SJCRH30 (cell line): ENCODE measurements at places on chromosomes 11 and 22. TPM values are rescaled to one million over a fixed set of nuclear protein-coding genes. Genes with fewer than 3 reads are reported as not detected.

DNA sequence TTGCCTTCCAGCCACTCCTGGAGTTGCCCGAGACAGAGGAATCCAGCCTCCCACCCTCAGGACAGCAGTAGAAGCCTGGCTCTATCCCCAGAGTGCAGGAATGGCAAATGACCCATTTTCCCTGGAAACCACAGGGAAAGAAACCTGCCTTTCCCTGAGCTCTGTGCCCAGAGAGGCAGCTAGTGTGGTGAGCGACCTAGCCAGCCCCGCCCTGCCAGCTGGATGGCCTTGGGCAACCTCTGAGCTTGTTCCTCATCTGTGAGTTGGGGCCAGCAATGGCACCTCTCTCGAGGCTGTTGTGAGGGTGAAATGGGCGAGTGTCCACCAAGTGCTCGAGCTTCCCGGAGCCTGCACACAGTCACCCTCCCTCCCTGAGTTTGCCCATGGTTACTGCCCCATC, 3.7 kb downstream of the OMP start:
- no peak overlapping the region for H3K4me3 ChIP-seq
- H3K36me3 ChIP-seq, result no peaks in the 10 kb centered on the region
- H3K27ac ChIP-seq, result no peak overlapping the region

- H3K27me3 ChIP-seq, result no peaks in the 10 kb centered on the region
- no peak within 1 kb of the TSS for H3K27ac ChIP-seq
- DNase-seq, result no peak
- H3K36me3 ChIP-seq, result no peaks in the 10 kb centered on the region
Measured at GRCh38 chr11:129815596-129816461, at the start of gene TMEM45B. Gene TMEM45B (plus strand): TSS chr11:129815848. CDS start chr11:129852483, 36,635 bp downstream.

DNA sequence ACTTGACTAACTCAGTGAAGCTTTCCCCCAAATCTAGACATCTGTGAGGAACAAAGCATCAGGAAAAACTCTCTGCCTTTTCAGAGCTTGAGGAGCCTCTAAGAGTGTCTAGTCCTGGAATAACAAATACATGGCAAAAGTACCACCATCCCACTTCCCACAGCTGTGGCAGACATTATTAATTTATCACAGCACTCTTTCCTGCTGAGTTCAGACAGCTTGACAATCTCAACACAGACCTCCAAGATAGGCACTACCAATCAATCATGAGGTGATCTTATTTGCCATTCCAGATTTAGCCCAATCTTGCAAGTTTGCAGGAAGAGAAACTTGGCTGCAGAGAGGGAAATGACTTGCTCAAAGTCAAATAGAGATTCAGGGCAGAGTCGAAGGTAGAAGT, 202.8 kb downstream of the MN1 start:
- H3K27ac ChIP-seq, result no peak overlapping the region
- H3K4me3 ChIP-seq, result no peak overlapping the region
- no peaks in the 10 kb centered on the region for H3K27me3 ChIP-seq
- no peak for DNase-seq
- no peaks in the 10 kb centered on the region for H3K4me1 ChIP-seq

GRCh38 chr11:110339456-110340250, 43.2 kb upstream of the RDX start:
- no peaks in the 10 kb centered on the region for H3K27me3 ChIP-seq
- H3K4me3 ChIP-seq, result no peak overlapping the region
- no peaks in the 10 kb centered on the region; the same call in 1 of the 2 replicates for H3K4me1 ChIP-seq
- no peak overlapping the region for H3K27ac ChIP-seq
- DNase-seq, result no peak

GRCh38 chr22:24435861-24436371, 8.5 kb downstream of the ADORA2A start:
- peaks cover 66% of the 10 kb centered on the region for H3K4me1 ChIP-seq
- no peaks in the 10 kb centered on the region for H3K27me3 ChIP-seq
- H3K27ac ChIP-seq, result peak overlapping the region; percentile 38

GRCh38 chr11:112156956-112157766, 6.7 kb downstream of the IL18 start:
- peak; percentile 49 for DNase-seq
- no peak overlapping the region for H3K27ac ChIP-seq
- H3K4me1 ChIP-seq, result peaks cover 4% of the 10 kb centered on the region; the same call in 1 of the 2 replicates
- H3K4me3 ChIP-seq, result no peak overlapping the region

The ACTN3 gene
- total RNA-seq, result not detected in 2 replicates

The DDX17 gene
- total RNA-seq, result 302 and 356 TPM in 2 replicates

GRCh38 chr11:7314811-7315604, 63.3 kb downstream of the SYT9 start:
- H3K4me1 ChIP-seq, result no peaks in the 10 kb centered on the region
- no peaks in the 10 kb centered on the region for H3K36me3 ChIP-seq
- H3K4me3 ChIP-seq, result no peak overlapping the region
- no peaks in the 10 kb centered on the region for H3K27me3 ChIP-seq

GRCh38 chr11:34928268-34928959, 12.0 kb downstream of the PDHX start:
- peaks cover 3% of the 10 kb centered on the region; the same call in 1 of the 2 replicates for H3K4me1 ChIP-seq
- H3K27ac ChIP-seq, result no peak overlapping the region
- H3K27me3 ChIP-seq, result no peaks in the 10 kb centered on the region
- peaks cover 5% of the 10 kb centered on the region; the same call in 1 of the 2 replicates for H3K36me3 ChIP-seq
- H3K4me3 ChIP-seq, result no peak overlapping the region

The FIBIN gene
- 0.15 and 0.36 TPM in 2 replicates for total RNA-seq

- H3K27me3 ChIP-seq, result no peaks in the 10 kb centered on the region
- no peak overlapping the region for H3K27ac ChIP-seq
- H3K4me3 ChIP-seq, result no peak overlapping the region
- DNase-seq, result no peak
- H3K4me1 ChIP-seq, result peaks cover 11% of the 10 kb centered on the region; the same call in 1 of the 2 replicates
Measured at GRCh38 chr11:12193515-12194336, 83.3 kb downstream of the MICAL2 start.

DNA sequence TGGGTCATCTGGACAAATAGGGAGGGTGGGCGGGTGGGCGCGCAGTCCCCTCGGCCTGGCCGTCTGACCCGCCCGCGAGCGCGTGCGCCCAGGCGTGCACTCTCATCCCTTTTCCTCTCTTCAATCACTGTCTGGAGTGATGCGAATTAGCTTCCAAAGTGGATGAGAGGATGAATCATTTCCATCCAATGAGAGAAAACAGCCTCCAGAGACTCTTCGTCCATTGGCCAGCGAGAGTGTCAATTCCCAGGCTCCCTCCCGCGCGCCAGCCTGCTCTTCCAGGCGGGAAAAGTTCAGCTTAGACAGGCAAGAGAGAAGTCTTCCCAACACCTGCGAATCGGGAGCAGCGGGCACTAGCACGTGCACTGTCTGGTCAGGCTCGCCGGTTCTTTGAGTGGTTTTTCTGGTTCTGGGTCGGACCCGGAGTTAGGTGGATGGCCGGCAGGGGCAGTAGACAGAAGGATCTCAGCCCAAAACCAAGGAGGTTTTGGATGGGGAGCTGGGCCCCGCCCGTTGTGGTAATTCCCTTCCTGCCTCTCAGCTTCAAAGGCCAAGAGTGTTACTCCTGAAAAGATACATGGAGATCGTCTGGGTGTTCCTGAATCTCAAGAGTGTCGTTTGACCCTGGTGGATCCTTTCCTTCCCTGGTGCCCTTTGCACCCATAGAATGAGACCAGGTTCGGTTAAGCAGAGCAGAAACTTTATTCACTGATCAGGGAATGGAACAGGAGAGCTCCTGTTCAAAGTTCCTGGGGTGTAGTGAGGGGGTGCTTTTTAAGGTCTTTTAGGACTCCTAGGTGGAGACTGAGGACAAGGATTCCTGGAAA, 33.4 kb upstream of the GLYATL1 start:
- no peak overlapping the region for H3K27ac ChIP-seq
- no peak for DNase-seq
- no peaks in the 10 kb centered on the region for H3K27me3 ChIP-seq
- no peaks in the 10 kb centered on the region for H3K4me1 ChIP-seq
- H3K4me3 ChIP-seq, result no peak overlapping the region

The DLG2 gene
- total RNA-seq, result 5.3 and 12.1 TPM in 2 replicates

DNA sequence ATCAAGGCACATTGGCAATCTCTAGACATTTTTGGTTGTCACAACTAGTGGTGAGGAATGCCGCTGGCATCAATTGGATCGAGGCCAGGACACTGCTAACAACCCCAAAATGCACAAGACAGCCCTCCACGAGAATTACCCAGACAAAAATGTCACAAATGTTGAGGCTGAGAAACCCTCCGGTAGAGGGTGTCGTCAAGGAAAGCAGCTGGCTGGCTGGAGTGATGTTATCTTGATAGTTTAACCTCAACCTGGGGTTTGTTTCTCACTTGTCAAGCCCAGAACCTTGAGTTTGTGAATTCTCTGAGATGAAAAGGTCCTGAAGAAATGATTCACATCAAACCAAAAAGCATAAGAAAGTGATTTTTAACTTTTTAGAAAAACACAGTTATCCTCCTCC, 21.1 kb upstream of the TMPRSS13 start:
- no peaks in the 10 kb centered on the region for H3K36me3 ChIP-seq
- H3K4me1 ChIP-seq, result peaks cover 4% of the 10 kb centered on the region; the same call in 1 of the 2 replicates
- no peak for DNase-seq
- H3K27ac ChIP-seq, result no peak overlapping the region

- no peaks in the 10 kb centered on the region for H3K36me3 ChIP-seq
- H3K4me3 ChIP-seq, result no peak overlapping the region
- H3K4me1 ChIP-seq, result no peaks in the 10 kb centered on the region
- H3K27ac ChIP-seq, result no peak overlapping the region
- peaks cover 60% of the 10 kb centered on the region for H3K27me3 ChIP-seq
Measured at GRCh38 chr22:49393526-49393925, 434.1 kb downstream of the BRD1 start.

GRCh38 chr11:17985517-17985916, 27.3 kb downstream of the SERGEF start:
- H3K27ac ChIP-seq, result no peak overlapping the region
- H3K4me1 ChIP-seq, result no peaks in the 10 kb centered on the region
- no peak overlapping the region for H3K4me3 ChIP-seq
- DNase-seq, result no peak
- no peaks in the 10 kb centered on the region for H3K36me3 ChIP-seq

DNA sequence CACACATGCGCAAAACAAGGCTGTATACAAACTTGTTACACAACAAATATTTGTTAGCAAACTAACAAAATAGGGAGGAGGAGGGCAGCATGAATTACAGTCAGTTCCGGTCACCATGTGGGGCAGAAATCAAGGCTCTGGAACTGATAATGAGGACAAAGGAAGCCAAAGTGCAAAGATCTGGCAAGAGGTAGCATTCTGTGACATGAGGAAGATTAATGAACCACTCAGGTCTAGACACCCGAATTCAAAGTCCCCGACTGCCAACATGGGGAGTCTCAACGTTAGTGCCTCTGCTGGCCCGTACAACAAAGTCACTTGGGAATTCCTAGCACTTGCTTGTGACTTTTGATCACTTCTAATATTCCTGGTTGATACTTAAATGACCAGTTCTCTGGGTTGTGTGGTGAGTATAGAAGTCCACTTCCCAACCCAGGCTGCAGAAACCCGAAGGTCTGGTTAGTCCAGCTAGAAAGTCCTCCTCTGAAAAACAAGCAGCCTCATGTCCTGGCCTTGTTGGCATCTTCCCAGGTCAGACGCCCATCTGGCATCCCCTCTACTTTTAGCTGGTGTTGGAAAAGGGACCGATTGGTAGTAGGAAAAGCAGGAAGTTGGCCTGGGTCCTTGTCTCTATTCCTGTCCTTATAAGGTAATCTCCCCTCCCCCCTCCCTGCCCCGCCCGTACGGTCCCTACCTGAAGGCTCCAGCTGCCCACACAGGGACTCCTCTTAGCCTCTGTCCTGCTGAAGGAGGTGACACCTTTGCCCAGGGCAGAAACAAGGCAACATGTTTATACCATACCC, 1.6 kb downstream of the SUN2 start:
- H3K4me3 ChIP-seq, result peak overlapping the region; percentile 91
- H3K4me1 ChIP-seq, result peaks cover 32% of the 10 kb centered on the region
- DNase-seq, result no peak
- H3K27me3 ChIP-seq, result no peaks in the 10 kb centered on the region
- H3K36me3 ChIP-seq, result peaks cover 17% of the 10 kb centered on the region

GRCh38 chr11:114448749-114449482, 9.6 kb downstream of the REXO2 start:
- peaks cover 10% of the 10 kb centered on the region for H3K36me3 ChIP-seq
- H3K4me3 ChIP-seq, result no peak overlapping the region
- H3K27me3 ChIP-seq, result no peaks in the 10 kb centered on the region
- DNase-seq, result no peak
- H3K4me1 ChIP-seq, result no peaks in the 10 kb centered on the region

The NRIP3 gene
- total RNA-seq, result 10.1 and 13.2 TPM in 2 replicates

- no peaks in the 10 kb centered on the region for H3K36me3 ChIP-seq
- H3K4me3 ChIP-seq, result no peak overlapping the region
- no peak overlapping the region for H3K27ac ChIP-seq
- no peaks in the 10 kb centered on the region for H3K27me3 ChIP-seq
- H3K4me1 ChIP-seq, result no peaks in the 10 kb centered on the region
Measured at GRCh38 chr11:114705280-114706024, 27.1 kb downstream of the NXPE2 start.

- H3K27ac ChIP-seq, result no peak overlapping the region; the same call in 1 of the 2 replicates
- H3K36me3 ChIP-seq, result no peaks in the 10 kb centered on the region
- no peak for DNase-seq
- H3K27me3 ChIP-seq, result no peaks in the 10 kb centered on the region
Measured at GRCh38 chr11:10934293-10934860, 76.5 kb upstream of the ZBED5 start.

GRCh38 chr11:134452026-134452837, 40.2 kb upstream of the B3GAT1 start:
- no peak overlapping the region for H3K4me3 ChIP-seq
- no peaks in the 10 kb centered on the region for H3K27me3 ChIP-seq
- no peak overlapping the region for H3K27ac ChIP-seq
- no peaks in the 10 kb centered on the region for H3K36me3 ChIP-seq
- H3K4me1 ChIP-seq, result no peaks in the 10 kb centered on the region
- no peak for DNase-seq

The TRIM6 gene
- total RNA-seq, result not detected in 2 replicates

DNA sequence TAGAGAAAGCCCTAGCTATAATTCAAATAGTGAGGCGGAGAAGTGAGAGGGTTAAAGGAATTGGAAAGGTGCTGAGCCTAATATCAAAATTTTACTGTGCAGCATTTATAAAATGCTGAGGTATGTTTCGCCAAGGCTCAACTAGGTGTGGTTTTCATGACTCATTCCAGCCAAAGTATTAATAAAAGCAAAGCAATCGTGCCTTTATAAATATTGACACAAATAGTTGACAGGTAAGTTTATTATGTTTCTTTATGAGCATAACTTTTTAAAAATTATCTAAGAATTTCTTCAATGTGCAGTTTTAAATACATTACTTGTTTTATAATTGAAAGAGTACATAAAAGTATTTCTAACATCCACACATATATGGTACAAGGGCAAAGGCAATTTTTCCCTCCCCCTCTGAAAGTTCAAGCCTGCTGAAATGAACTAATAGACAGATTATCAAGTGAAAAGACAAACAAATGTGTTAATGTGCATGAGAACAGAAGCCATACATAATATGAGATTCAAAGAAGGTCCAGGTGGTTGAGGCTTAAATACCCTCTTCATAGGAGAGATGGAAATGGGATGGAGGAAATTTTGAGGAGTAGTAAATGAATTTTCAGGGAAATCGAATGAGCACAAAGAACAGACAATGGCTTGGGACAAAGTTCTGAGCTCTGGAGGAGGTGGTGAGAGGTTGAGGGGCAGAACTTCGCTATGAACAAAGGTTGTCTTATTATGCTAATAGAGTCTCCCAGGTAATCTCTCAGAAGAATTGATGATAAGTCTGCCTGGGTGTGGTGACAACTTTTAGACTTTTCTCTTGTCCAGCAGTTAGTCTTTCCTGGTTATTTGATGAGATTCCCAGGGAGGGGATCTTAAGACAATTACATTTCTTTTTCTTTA, 326.5 kb downstream of the BUD13 start:
- H3K36me3 ChIP-seq, result no peaks in the 10 kb centered on the region
- H3K4me3 ChIP-seq, result no peak overlapping the region
- no peaks in the 10 kb centered on the region for H3K4me1 ChIP-seq
- H3K27me3 ChIP-seq, result no peaks in the 10 kb centered on the region
- H3K27ac ChIP-seq, result no peak overlapping the region
- DNase-seq, result no peak
